ENCODE measurements at places on chromosomes 5 and 9.

- no peak for DNase-seq
Measured at GRCh38 chr5:150119421-150120061, 33.2 kb upstream of the CSF1R start.

DNA sequence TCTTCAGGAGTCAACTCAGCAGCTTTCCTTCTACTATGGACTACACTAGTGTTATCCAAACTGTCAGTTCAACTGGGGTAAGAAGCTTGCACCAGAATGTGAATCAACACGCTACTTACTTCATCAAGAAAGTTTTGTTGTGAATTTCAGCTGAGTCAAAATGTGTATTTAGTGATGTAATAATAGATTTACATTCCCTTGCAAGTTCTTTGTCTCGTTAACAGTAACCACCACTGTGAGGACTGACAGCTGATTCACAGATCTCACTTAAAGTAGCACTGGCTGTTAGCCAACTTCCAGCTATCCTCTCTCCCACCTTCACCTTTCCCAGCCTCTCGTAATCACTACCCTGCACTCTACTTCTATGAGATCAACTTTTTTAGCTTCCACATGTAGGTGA is 445.3 kb downstream of the NTRK2 start:
- peak; percentile 19 for DNase-seq

DNA sequence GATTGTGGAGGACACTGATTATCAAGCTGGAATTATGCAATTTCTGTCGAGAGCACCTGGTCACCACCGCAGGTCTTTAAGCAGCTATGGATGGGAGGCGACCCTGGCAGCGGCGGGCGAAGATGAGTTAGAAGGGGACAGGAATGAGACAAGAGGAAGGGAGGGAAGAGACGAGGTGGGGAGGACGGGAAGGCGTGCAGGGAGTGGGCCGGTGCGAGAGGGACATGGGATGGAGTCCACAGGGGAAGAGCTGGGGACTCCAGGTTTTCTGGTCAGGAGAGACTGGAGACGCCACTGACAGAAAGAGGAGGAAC is 192.3 kb downstream of the MELK start:
- DNase-seq = no peak

GRCh38 chr9:114308361-114308950 is 14.4 kb upstream of the ORM1 start:
- DNase-seq = no peak

DNA sequence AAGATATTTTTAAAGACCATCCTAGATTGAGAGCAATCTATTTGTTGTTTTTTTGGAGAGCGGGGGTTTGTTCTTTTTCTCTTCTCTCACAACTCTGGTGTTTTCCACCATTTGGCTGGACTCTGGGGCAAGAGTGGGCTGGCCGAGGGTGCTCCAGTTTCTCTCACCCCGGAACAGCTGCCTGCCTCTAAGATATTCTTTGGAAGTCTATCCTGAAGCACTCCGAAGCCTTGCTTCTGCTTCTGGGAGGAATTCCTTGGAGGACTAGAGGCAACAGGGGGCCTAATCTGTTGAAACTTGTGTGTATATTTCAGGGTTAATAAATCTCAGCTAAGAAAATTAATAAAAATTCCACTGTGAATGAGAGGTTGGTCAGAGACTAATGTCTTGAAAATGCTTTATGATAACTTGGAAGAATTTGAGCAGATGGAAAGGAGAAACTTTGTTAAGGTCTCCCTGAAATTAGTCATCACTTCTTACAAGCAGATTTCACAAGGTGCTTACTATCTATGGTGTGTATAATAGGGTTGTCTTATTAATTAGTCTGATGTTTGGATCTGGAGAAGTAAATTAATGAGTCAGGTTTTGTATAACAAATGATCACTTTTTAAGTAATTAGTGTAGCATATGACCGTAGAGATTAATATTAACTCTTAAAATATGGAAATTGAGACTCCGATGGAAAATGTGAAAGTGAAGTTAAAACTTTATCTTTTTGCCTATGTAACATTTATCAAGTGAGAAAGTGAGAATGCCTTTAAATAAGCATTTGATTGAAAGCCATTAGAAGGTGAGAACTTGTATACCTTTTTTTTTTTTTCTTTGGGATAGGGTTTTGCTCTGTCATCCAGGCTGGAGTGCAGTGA is 4.0 kb downstream of the MAN2A1 start:
- DNase-seq = no peak
